ENCODE measurements at places on chromosomes 3 and 15.
A peak's percentile ranks its signal among the peaks of the same experiment; 100 is the strongest.

DNA sequence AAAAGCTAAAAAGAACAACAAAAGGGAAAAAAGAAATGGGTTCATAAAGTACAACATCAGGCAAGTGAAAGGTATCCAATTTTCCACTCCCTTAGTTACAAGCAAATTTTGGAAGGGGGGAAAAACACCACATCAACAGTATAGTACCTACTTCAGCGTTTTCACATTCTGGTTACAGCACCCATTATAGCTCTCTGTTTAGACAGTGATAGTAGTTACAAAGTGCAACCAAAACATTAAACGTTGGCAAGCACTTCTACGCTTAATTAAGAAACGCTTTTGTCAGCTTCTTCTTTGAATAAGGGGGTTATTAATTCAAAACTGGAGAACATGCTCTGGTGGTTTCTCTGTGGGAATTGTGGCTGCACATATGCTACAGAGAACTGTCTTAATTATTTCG is 180.2 kb downstream of the VPS13C start:
- DNase-seq = no peak

GRCh38 chr15:90419738-90420406 is 31.8 kb downstream of the IQGAP1 start:
- peak; percentile 42 for DNase-seq

- DNase-seq = no peak
These were observed 10.6 kb downstream of the ATP8B4 start for GRCh38 chr15:50108461-50108860.

DNA sequence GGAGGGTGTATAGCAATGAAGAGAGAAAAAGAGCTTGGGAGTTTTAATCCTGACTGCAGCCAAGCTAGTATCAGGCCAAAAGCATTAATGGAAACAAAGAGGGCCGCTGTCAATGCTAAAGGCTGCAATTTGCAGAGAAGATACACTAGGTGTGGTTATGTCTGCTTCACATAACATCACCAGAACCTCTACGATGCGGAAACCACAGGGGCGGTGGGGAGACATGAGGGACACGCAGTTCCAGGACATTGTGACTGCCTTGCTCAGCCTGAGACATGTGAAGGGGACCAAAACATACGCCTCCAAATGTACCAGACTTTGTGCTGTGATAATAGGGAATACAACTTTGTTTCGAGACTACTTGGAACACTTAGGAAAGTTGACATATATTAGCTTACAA is 88.4 kb downstream of the APBA2 start:
- DNase-seq = peak; percentile 24

DNA sequence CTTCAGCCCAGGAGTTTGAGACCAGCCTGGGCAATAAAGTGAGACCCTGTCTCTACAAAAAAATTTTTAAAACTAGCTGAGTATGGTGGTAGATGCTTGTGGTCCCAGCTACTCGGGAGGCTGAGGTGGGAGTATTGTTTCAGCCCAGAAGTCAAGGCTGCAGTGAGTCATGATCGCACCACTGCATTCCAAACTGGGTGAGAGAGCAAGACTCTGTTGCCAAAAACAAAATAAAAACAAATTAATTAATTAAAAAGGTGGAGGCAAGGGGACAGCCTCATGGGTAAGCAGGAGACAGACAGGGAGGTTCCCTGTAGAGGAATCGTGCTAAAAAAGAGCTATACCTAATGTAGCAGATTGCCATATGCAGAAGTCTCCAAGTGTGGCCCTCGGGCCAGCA is 12.6 kb downstream of the HAPLN3 start:
- DNase-seq = no peak

DNA sequence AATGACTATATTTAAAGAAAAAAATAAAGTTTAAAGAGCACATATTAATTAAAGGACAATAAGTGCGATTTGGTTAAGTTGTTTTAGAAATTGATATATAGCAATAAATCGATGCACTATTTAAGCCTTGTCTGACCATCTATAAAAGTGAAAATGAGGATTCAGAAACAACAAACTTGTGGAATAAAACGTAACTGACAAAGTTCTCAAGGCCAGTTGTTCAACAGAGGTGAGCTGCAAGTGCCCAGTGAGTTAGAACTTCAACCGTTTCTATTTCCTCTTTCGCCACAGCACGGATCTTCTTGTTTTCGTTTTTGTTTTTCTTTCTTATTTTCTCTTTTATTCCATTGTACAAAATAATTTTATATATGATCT is 724.9 kb upstream of the ARRDC4 start:
- no peak for DNase-seq

- no peak for DNase-seq
These were observed 54.6 kb downstream of the STAC start for GRCh38 chr3:36434687-36435426.

GRCh38 chr3:186596568-186597287 is 16.1 kb upstream of the AHSG start:
- no peak for DNase-seq

DNA sequence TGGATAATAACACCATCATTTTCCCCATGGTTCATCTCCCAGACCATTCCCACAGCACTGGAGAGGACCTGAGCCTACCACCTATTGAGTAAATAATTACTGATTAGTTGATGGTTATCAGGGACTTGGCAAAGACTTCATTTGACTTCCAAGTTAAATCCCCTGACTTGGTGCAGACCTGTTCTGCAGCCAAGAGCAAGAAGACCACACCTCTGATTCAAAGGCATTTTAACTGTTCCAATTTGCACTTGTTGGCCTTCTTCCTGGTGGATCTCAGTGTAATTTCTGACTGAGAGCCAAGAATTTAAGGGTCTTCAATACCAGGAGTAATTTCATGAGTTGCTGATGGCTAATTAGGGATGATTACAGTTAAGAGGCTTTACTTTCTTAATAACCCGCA is 24.0 kb downstream of the THSD4 start:
- DNase-seq = no peak
